ENCODE measurements at places on chromosomes 2 and 18.

DNA sequence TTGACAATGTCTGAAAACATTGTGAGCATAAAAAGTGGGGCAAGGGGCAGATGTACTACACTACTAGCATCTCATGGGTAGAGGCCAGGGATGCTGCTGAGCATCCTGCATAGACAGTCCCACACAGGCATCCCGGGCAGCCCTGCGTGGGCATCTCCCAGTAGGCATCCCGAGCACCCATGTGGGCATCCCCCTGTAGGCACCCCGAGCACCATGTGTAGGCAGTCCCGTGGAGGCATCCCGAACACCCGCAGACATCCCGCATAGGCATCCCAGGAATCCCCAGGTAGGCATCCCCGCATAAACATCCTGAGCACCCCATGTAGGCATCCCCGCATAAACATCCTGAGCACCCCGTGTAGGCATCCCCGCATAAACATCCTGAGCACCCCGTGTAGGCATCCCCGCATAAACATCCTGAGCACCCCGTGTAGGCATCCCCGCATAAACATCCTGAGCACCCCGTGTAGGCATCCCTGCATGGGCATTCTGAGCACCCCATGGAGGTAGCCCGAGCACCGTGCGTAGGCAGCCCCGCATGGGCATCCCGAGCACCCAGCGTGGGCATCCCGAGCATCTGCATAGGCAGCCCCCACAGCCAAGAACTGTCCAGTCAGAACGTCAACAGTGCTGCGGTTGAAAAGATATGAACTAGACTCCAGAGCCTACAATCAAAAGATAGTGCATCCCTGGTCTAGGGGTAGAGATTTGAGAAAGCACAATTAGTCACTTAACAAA is 273.5 kb downstream of the NBAS start:
- no peak for DNase-seq

DNA sequence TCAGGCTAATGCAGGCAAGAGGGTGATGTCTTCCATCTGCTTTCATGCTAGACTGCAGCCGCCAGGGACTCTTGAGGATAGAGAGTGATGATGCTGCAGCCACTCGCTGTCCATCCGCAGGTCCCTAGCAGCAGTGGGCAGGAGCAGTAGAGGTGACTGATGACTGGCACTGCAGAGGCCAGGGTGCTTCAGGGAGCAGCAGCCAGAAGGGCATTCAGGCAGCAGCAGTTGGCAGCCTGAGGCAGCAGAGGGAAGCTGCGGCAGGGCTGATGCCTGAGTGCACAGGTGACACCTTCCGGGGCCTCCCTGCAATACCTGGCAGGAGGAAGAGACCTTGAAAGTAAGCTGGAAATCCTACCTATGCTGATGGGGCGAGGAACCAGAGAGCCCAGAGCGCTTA is 214.2 kb downstream of the ICOS start:
- no peak for DNase-seq

- peak; percentile 7 for DNase-seq
Measured at GRCh38 chr2:240225131-240225530, 84.7 kb upstream of the OTOS start.

GRCh38 chr2:2742726-2743125 is 411.7 kb upstream of the MYT1L start:
- DNase-seq, result no peak

DNA sequence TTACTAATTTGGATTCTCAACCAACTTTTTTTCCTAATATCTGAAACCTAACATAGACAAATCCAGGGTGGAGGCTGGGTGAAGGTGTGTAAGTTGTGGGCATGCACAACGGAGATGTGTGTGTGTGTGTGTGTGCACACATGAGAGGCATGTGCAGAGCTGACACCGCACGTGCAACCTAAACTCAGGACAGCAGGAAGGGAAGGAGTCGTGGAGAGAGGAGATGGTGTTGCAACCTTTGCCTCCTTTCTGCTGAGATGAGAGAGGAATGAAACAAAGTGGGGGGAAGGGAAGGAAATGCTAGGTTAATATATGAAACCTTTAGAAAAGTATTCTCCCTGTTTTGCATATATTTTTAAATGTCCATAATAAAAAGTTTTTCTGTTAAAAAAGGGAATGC is 64.7 kb downstream of the KCTD1 start:
- no peak for DNase-seq

DNA sequence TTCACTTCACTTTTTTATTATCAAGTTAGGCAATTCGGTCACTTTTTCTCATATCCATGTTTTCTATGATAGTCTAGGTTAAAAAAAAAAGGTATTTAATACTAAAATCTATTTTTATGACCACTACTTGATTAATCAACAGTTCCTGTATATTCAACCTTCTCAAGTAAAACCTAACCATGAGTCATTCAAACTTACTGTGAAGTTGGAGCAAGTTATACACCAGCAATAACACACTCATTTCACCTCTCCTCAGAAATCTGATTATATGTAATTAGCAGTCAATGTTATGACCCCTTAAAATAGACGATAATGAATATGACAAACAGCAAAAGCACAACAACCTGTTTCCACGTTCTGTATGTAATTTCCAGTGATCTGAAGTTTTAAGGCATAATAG is 35.0 kb upstream of the ADAM17 start:
- no peak for DNase-seq

GRCh38 chr18:38790786-38791185 is 1225.2 kb upstream of the CELF4 start:
- DNase-seq, result no peak

- DNase-seq, result no peak
Measured at GRCh38 chr2:167842047-167842446, 405.3 kb downstream of the STK39 start.

DNA sequence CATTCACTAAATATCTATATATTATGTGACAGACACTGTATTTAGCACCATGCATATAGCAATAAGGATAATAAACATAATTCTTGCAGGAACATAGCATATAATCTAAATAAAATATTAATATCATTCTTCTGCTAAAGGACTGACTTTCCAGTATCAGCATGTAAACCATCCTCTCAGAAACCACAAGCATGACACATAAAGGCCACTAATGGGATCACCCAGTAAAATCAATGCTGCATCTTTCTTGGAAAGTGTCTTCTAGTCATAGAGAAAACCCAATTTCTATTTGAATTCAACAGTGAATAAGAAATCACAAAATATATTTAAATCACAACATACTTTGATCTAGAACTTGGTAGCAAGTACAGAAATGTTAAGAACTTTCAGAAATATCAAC is 5.8 kb upstream of the LRP1B start:
- DNase-seq, result no peak

- no peak for DNase-seq
Measured at GRCh38 chr2:132593171-132593570, 76.8 kb downstream of the LYPD1 start.

DNA sequence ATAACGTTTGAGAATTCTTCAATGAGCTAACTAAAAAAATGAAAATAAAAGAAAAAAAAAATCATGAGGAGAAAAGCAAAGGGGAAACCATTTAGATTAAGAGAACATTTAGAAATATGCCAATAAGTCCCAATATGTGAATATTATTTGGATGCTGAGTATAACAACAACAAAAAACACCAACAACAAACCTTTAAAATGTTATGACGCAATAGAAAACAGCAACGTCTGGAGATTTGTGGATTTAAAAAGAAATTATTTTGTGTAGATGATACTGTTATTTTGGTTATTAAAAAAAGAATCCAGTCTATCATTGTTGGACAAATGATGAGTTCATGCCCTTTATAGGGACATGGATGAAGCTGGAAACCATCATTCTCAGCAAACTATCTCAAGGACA is 417.2 kb downstream of the LRRTM4 start:
- DNase-seq, result no peak

DNA sequence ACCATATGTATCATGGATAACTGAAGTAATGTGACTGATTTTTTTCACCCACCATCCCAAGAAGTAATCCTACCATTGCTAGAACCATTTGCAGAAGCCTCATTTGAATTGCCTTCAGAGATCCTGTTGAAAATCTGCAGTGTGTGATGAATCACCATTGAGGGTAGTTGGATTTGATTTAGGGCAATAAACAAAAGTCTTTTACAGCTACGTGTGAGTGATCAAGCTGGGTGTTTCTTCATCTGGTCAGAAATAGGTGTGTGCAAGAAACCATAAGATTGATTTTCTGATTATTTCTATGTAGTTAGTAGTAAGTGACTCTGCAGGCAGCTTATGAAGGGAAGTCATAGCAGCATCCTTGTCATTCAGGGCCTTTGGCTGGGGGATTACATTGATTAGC is 159.6 kb downstream of the MGAT5 start:
- DNase-seq, result no peak

DNA sequence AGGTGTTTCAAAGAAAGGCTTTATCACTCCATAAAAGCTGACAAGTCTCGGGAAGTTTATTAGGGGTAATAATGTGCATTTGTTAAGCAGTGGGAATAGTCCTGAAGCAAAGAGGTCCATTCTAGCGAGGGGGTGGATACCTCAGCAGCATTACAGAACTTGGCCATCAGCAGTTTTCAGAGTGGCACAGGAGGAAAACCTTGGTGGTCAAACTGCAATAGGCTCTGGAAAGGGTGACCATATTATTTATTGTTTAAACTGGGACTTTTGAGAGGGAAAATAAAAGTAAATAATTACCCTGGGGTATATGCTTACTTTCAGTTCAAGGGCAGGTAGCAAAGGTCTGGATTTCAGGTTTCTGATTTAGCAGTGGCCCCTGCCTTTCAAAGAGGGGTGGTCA is 115.5 kb upstream of the KLHL14 start:
- no peak for DNase-seq

- DNase-seq, result no peak
Measured at GRCh38 chr2:153388246-153388645, 90.3 kb downstream of the RPRM start.

DNA sequence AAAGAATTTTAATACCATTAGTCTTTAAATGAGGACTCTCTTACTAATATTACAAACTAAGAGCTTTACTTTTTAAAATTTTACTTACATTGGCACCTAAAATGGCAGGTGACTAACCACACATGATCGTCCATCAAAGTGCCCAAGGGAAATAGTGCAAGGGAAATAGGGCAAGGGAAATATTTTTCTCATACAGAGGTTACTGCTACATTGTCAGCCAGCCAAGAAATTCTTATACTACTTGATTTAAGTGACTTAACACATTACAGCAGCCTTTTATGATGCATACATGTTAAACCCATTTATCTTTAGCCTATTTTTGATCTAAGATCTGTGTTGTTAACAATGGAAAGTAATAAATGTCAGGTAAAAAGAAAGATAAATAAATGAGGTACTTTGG is 587.2 kb upstream of the PKDCC start:
- DNase-seq, result no peak

GRCh38 chr2:64606479-64607363 is 47.0 kb downstream of the SERTAD2 start:
- no peak for DNase-seq

DNA sequence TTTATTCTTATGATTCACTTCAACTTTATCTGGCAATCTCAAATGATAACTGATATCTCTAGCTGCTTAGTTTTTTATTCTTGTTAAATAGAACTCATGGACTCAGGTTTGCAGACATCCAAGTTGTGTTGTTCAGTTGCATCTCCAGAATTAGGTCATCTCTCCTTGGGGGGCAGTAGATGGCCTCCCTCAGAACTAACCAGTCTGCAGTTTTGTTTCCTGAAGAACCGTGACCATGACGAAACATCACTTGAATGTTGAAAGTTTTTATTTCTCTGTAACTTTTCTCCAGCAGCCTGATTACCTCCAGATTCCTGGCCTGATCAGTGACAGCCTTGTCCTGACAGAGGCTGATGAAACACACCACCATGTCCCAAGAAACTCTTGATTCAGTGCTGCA is 321.5 kb downstream of the GALNT13 start:
- no peak for DNase-seq

- no peak for DNase-seq
Measured at GRCh38 chr2:29130295-29130694, 15.1 kb downstream of the CLIP4 start.

- no peak for DNase-seq
Measured at GRCh38 chr2:29269765-29270109, 154.5 kb downstream of the CLIP4 start.

DNA sequence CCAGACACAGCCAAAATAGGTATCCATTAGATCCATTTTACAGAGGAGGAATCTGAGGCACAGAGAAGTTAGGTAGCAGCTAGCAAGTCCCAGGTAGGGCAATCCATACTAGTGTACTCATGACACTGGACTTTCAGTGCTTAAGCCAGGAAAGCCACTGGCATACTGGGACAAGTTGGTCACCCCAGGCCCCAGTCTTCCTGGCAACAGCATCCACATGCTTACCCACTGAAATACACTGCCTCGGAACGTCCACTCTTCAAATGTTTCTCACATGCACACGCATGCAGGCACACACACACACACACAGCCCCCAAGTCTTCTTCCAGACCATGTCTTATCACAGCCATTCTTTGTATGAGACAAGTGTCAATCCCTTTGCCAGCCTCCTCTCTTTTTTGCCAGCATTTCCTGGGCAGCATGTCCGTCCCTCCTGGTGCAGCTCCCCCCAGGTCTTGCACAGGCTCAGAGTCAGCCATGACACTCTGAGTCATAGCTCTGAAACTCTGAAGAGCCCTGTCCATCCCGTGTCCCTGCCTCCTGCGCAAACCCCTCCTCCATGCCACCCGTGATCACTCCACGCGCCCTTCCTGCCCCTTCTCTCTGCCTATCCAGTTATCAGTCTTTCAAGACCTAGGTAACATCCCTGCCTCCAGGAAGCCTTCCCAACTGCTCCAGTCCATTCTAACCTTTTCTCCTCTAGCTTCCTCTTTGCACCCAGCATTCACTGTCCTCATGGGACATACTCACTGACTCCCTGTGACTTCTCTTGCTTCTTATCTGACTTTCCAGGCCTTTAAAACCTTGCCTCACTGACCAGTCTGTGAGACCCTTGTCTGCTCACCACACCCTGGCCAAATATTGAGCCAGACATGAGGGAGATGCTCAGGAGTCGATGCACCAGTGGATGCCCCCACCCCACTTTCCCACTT is 10.9 kb upstream of the TEX261 start:
- no peak for DNase-seq

Measured in progenitor cell of endocrine pancreas (in vitro differentiated cells).